ENCODE measurements at places on chromosomes 4 and X. TPM values are rescaled to one million over a fixed set of nuclear protein-coding genes. Genes with fewer than 3 reads are reported as not detected.

DNA sequence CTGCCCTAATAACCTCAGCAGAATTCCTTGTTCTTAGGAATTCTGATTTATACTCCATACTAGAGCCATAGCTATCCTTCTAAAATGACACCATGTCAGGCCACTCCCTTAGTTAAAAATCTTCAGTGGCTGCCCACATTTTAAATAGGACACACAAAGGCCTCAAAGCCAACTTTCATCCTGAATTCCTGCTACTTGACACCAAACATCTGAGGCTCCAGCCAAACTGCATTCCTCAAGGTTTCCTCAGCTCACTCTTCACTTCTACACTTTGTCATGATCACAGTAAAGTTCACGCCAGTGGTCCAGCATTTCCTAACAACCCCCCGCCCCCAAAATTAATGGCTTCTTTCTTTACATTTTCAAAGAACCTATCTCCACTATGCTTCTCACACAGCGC, 124.3 kb downstream of the ADGRA3 start:
- DNase-seq = no peak

The TRO gene
- 5.1 TPM for total RNA-seq

- DNase-seq = no peak
Measured at GRCh38 chr4:33073811-33074210, 2353.6 kb downstream of the PCDH7 start.

DNA sequence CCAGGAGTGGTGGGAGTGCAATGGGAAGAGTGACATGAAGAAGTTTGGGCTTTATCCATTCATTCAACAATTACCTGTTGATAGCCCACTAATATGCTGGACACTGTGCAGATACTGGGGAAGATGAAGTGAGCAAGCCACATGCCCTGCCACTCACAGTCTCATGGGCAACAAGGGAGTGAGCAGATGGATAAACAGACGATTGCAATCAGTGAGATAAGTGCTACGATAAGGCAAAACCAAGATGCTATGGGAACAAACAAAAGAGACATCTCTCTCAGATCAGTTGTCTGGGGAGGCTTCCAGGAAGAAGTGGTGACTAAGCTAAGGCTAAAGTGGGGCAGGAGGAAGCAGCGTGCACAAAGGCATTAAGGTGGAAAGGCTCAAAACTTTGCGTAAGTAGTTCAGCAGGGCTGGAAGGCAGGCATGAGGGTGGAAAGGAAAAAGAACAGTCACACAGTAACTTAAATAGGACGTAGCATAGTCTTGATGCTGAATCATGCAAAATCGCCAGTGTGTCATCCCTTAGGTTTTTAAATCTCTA, 31.7 kb downstream of the GAB3 start:
- DNase-seq = no peak

DNA sequence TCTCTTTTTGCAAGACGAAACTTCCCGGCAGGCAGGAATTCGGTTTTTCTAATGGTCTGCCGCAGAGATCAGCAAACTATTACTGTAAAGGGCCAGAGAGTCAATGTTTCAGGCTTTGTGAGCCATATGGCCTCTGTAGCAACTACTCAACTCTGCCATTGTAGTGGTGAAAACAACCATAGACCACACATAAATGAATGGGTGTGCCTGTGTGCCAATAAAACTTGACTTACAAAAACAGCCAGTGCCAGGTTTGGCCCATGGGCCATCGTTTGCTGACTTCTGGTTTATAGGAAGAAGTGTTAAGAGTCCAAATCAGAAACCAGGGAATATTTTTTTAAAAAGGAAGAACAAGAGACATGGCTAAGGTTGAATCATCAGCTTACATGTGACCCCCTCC, 163.0 kb downstream of the SH3KBP1 start:
- DNase-seq = no peak

DNA sequence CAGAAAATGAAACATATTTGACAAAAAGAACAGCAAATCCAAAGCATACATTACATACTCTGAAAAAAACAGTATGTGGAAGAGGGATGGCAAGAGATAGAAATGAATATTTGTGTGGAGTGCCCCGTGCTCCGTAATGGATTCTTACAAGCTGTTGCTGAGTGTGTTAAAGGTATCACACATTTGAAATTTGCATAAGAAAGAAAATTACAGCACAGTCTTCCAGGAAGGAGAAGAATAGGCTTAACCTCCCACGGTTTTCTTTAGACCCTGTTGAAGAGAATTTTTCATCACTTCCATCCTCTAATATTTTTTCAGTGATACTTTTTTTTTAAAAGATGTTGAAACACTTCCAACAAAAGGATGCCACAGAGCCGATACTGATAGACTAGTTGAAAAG, 1489.4 kb downstream of the RAPGEF2 start:
- DNase-seq = no peak

- no peak for DNase-seq
Measured at GRCh38 chr4:54683616-54684346, 26.0 kb downstream of the KIT start.

The EPHA5 gene
- not detected for total RNA-seq

The AVPR2 gene
- 0.32 TPM for total RNA-seq

- no peak for DNase-seq
Measured at GRCh38 chrX:32397562-32398216, 813.7 kb downstream of the DMD start.

- no peak for DNase-seq
Measured at GRCh38 chr4:87941537-87942392, 33.7 kb upstream of the SPP1 start.

- no peak for DNase-seq
Measured at GRCh38 chrX:23864742-23865326, 42.9 kb downstream of the APOO start.

GRCh38 chrX:101485212-101485949, at the start of gene ARMCX4:
Gene ARMCX4 (plus strand): TSS chrX:101485456. CDS start chrX:101488590, 3,134 bp downstream.
- no peak for DNase-seq

GRCh38 chrX:7586126-7586525, 256.8 kb upstream of the VCX start:
- DNase-seq = no peak

The RAP1GDS1 gene
- 33.1 TPM for total RNA-seq

The BEND4 gene
- not detected for total RNA-seq
